Left hindlimb (tissue), 1 donor: ENCODE measurements at places on chromosomes 2 and 18.

GRCh38 chr2:75657798-75658197 is 11.2 kb downstream of the MRPL19 start:
- DNase-seq: no peak

- no peak for DNase-seq
Measured at GRCh38 chr2:144598906-144599305, 79.0 kb upstream of the ZEB2 start.

GRCh38 chr18:71038196-71038595 is 749.4 kb downstream of the SOCS6 start:
- DNase-seq: no peak

DNA sequence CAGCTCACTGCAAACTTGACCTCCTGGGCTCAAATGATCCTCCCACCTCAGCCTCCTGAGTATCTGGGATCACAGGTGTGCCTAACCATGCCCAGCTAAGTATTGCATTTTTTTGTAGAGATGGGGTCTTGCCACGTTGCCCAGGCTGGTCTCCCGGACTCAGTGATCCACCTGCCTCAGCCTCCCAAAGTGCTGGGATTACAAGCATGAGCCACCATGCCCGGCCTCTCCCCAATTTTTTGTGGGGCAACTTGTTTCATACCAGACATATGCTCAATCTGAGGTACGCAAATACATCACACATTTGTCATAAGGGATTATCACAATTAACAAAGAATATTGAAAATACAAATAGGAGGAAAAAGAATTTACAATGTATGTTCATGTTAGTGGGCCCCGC is 27.7 kb downstream of the LGALSL start:
- no peak for DNase-seq

- DNase-seq: no peak
Measured at GRCh38 chr18:57527556-57528229, 58.8 kb downstream of the FECH start.

DNA sequence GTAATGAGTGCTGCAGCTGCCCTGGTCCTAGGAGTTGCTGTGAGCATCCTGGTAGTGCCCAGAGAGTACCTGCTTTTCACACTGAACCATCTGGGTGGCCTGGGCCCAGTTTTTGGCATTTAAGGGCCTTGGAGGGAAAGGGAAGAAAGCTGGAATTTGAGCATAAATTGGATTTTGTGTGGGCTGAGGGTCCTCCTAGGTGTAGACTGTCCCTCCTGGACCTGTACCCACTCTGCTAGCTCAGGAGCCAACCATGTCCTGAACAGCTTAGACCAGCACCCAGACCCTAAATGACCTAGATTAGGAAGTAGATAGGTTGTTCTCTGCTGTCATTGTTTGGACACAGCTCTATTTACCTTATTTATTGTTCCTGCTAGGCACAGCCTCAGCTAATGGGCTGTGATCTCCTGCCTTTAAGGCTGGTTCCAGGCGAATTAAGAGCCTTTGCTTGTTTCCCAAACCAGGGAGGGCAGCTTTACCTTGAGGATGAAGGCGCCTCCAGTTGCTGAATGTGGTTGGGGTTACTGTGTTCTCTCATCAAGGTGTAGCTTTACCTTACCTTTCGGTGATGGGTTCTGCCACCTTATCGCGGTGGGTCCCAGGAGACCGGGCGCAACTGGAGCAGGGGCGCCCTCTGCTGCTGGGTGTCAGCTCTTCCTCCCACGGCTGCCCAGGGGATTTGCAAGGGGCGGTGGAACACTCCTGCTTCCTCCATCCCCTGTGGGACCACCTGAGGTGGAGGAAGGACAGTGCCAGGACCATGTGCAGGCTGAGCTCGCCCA is 34.4 kb downstream of the ITGA6 start:
- peak; percentile 51 for DNase-seq

GRCh38 chr18:62933261-62933887 is 218.0 kb downstream of the PHLPP1 start:
- no peak for DNase-seq

DNA sequence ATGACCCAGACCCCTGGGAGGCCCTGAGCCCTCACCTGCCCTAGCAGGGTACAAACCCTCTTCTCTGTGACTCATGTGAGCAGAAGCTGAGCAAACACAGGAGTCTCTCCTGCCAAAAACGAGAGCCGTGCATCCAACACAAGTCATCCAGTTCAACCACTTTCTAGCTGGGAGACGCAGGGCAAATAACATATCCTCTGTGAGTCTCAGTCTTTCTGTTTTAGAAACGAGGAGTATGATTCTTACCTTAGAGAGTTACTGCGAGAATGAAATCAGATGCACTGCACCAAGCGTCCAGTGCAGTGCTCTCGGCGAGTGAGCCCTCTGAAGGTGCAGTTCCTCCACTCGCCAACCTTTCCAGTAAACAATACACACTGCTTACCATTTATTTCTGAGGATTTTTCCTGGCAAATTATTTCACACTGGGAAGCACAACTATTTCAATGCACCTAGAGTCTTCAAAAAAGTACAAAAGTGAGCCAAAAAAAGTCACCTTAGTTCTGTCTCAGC is 331.8 kb upstream of the MYT1L start:
- no peak for DNase-seq

DNA sequence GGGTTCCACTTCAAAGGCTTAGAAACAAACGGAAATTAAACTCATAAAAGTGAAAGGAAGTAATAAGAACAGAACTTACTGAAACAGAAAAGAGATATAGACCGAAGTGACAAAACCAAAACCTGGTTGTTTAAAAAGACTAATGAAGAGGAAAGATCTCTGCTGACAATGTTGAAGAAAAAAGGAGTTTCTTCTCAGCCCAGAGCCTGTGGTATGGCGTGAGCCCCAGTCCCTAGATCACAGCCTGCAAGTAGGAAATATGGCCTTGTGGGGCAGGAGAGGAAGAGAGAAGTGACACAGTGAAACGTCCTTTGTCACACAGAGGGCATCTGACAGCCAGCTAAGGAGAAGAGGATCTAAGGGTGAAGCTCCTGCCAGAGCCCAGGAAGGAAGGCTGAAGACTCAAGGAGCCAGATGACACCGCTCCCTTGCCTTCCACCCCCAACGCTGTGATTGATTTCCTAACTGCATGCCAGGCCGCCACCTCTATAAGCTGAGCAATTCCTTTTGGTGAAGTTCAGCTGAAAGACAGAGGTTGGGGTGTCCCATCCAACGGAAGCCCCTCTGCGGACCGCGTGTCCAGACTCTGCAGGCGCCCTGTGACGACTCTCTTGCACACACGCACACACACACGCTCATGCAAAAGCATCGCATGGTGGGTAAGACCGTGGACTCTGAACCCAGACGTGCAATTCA is 141.1 kb downstream of the HDAC4 start:
- no peak for DNase-seq

- no peak for DNase-seq
Measured at GRCh38 chr2:156452971-156453370, 16.8 kb downstream of the GPD2 start.

DNA sequence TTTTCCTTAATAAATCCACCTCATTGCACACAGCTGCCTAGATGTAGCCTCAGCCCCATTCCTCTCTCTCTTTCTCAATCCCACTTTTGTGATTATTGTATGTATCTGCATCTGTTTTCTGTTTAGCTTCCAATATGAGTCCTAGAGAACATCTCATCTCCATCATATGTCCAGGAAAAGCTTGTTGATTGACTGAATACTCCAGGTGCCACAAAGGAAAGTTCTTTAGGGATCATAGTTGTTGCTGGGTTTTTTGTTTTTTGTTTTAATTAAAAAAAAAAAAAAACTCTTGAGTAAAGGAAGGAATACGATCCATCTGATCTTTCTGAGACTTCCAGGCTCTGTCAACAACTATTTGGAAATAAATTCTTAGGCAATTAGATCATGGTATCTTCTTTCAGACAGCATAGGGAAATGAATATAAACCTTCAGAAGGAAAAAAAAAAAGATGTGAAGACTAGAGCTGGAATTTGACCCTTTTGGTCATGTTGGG is 42.5 kb downstream of the KIAA2012 start:
- DNase-seq: no peak
